Stimulated activated CD4-positive, alpha-beta T cell treated with anti-CD3 and anti-CD28 coated beads, Interleukin-15, amount 100 ng/mL, for 1 hour (primary cell): ENCODE measurements at places on chromosomes 4 and X.

DNA sequence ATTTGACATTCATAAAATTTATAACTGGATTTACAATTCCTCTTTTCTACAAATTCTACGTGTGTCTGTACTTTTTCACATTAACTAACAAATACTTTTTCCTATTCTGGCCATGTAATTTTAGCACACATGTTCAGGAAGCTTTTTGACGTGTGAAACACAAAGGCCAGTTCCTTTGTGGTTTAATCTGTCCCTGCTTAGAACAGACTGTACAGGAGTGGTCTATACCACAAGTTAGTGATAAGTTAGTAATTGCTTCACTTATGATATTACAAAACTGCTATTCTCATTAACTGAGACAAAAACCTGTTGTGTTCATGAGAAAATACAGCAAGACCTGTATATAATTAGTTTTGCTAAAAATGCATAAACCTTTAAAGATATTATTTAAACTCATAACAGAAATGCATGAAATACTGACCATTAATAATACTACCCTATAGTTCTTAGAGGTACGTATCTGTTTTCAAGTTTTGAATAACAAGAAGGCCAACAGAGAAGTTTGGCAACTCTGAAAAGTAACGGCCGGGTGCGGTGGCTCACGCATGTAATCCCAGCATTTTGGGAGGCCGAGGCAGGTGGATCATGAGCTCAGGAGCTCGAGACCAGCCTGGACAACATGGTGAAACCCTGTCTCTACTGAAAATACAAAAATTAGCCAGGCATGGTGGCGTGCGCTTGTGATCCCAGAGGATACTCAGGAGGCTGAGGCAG lies 13.7 kb upstream of the AREG start:
- no peak for DNase-seq

GRCh38 chr4:81412946-81413495 lies 58.7 kb downstream of the RASGEF1B start:
- no peak for DNase-seq

GRCh38 chr4:79362626-79363025 lies 36.8 kb upstream of the NAA11 start:
- DNase-seq: no peak

- DNase-seq: no peak
Measured at GRCh38 chr4:141797966-141798365, 161.6 kb downstream of the IL15 start.

DNA sequence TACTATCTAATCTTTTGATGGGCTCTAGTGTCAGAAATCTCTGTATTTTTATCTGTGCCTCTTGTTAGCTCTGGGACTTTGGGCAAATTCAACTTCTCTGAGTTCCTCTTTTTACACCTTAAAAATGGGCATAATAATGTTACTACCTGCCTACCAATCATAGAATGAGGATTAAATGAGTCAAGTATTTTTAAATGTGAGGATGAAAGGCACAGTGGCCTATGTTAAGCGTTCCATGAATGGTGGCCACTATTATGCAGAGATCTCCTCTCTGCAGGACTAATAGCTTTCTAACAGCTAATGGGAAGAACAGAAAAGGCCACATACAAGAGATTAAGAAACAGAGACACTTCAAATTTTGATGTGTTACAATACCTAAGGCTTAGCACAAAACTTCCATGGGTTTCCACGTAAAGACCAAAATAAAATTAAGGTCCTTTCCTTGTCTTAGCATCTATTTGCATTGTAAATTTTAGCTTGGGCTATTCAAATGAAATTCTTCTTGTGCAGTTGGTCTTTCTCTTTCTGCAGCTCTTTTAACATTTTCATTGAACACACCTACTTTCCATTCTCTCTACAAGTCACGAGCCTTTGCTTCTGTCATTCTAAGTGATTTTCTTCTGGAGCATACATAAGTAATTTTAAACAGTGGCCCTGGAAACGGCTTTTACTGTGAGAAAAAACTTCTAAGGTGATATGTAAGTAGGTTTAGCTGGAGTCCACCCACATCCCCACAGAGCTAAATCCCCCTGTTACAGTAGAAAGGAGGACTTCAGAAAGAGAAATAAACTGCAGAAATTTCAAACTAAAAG lies 117.9 kb upstream of the MED14 start:
- no peak for DNase-seq
